Mucosa of descending colon (tissue), 3 donors: ENCODE measurements at places on chromosomes 3 and 15. TPM values are rescaled to one million over a fixed set of nuclear protein-coding genes. Genes with fewer than 3 reads are reported as not detected.
A peak's percentile ranks its signal among the peaks of the same experiment; 100 is the strongest.

The THRB gene
- total RNA-seq = 59.8 TPM

The CCR8 gene
- not detected for total RNA-seq

The CNTN4 gene
- total RNA-seq = 7.8 TPM

The CHAC1 gene
- total RNA-seq = 0.69 TPM

The FBXW12 gene
- total RNA-seq = not detected

The NIPA2 gene
- 77.7 TPM for total RNA-seq

The AADACL2 gene
- not detected for total RNA-seq

The CBLB gene
- total RNA-seq = 51.0 TPM

The ITGB5 gene
- total RNA-seq = 69.6 TPM

The ITIH1 gene
- not detected for total RNA-seq

DNA sequence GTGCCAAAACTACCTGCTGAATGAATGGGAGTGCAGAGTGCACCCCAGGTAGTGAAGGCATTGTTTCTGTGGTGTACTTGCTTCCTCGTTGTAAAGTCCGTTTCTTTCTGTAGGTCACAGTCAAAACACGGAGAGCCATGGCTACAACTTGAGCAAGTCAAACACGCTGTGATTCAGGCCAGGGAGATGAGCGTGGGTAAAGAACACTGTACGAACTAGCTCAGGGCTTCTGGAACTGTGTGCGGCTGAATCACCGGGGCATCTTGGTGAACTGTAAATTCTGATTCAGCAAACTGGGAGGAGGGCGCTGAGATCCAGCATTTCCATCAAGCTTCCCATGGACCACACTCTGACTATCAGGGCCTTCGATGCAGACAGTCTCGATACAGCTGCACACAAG is 5.0 kb upstream of the TNK2 start:
- DNase-seq = no peak

GRCh38 chr3:98770261-98771039 is 7.3 kb downstream of the ST3GAL6 start:
- DNase-seq = peak; percentile 24

- no peak for DNase-seq
These were observed 13.6 kb downstream of the ARL6 start for GRCh38 chr3:97778152-97778551.

- no peak for DNase-seq
These were observed 14.8 kb downstream of the GTPBP8 start for GRCh38 chr3:113005611-113006010.

GRCh38 chr3:52210550-52211046 is 12.6 kb downstream of the ALAS1 start:
- DNase-seq = no peak

GRCh38 chr3:159252772-159253384 is 451.0 kb downstream of the MFSD1 start:
- no peak for DNase-seq

DNA sequence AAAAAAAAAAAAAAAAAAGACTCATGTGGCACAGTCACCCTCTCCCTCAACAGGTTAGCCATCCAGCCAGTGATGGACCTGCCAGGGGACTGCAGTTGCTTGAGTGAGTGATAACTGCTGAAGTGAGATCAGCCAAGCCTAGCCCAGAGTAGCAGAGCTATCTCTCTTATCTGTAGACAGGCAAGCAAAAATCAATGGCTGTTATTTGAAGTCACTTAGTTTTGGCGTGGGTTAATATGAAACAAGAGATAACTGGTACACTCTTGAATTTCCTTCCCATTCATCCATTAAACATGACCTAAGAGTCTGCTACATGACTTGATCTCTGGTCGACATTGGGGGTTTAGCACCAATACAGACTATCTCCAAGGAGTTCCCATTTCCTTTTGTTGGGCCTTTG is 51.2 kb upstream of the TNIK start:
- DNase-seq = no peak

- DNase-seq = no peak
These were observed 946.8 kb downstream of the OTOL1 start for GRCh38 chr3:162443376-162443775.

GRCh38 chr3:46478341-46478740 is 13.6 kb upstream of the LTF start:
- DNase-seq = no peak

GRCh38 chr3:189003410-189003809 is 168.4 kb upstream of the TPRG1 start:
- DNase-seq = no peak

GRCh38 chr3:129617381-129618185 is 11.1 kb upstream of the PLXND1 start:
- peak; percentile 21 for DNase-seq

DNA sequence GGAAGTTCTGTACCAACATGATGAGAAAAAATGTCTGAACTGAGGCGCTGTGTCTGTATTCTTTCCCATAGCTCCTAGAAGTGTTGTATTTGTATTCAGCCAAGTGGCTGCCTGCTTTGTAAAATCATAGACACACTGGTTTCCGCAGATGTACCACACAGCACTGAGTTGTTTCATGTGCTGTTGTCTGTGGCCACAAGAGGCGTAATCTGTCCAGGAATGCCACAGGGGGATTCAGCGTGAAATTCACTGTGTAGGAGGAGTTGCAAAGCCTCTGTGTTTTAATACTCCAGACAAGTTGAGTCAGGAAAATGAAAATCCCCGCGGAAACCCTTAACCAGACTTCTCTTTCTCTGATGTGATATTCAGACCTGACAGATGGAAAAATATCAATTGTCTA is 462.2 kb downstream of the NSUN3 start:
- DNase-seq = no peak

DNA sequence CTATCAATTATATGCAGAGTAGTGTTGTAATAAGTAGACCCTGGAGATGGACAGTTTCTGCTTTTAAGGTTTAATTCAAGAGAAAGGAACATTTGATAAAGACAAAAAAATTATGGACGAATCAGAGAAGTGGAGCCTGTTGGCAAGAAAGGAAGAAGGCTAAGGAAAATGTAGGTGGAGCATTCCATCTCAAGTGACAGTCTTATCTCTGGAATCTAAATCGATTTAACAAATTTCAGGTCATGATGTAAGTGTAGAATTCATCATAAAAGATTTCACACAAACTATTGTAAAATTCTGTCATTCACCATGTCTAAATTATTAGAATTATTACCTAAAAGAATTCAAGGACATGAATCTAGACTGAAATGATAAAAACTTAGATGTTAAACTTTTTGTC is 36.3 kb downstream of the TSC22D2 start:
- no peak for DNase-seq

DNA sequence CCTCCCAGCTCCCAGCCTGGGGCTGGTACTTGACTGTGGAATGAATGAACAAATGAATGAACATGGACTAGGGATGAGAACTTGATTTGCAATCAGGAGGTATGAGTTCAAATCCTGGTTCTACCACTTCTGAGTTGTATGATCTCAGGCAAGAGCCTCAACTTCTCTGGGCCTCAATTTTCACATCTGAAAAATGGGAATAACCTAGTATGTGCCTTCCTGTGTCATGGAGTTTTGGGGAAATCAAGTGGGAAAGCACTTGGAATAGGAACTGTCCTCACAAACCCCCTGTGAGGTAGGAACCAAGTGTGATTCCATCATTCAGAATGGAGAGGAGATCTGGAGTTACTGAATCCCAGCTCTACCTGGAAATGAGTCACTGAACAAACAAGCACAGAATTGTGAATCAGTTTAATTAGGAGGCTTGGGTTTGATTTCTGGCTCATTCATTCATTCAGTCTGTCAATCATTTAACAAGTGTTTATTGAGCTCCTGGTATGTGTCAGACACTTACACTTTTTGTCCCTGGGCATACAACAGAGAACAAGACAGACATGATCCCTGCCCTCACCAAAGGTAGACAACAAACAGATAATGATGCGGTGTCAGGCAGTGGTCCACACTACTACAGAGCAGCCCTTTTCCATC is 29.7 kb downstream of the DNASE1L3 start:
- no peak for DNase-seq

DNA sequence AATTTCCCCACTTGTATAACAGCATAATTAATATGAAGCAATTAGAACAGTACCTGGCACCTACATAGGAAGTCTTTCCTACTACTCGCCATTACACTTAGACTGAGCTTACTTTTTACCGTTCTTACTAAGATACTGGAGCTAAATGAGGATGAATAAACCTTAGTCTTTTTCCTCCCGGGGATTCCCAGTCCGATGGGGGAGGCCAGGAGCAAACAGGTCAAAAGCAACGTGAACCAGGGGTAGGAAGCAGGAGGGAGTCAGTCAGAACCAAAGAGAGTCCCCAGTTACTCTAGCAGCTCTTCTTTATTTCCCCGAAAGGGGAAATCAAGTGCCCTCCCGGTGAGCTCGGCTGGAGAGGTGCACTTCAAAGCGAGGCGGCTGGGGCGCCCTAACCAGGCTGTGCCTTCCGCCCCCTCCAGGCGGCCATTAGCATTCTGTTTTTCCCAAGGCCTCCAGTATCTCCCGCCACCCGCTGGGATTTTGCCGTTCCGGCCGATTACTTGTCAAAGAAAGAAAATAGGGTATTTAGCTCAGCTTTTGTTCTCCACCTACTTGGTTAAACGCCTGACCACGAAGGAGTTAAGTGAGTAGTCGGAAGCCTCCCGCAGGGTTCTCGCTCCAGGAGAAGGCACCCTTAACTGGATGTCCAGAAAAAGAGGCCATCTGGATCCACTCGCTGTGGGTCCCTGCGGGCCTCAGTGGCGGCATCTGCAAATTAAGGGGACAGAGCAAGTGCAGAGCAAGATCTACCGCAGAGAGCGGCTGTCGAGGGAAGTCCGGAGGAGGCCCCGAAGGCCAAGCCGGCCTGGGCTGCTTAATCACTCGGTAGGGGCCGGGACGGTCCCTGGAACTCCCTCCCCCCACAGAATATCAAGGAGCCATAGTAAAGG is 6.3 kb upstream of the EOMES start:
- DNase-seq = no peak

DNA sequence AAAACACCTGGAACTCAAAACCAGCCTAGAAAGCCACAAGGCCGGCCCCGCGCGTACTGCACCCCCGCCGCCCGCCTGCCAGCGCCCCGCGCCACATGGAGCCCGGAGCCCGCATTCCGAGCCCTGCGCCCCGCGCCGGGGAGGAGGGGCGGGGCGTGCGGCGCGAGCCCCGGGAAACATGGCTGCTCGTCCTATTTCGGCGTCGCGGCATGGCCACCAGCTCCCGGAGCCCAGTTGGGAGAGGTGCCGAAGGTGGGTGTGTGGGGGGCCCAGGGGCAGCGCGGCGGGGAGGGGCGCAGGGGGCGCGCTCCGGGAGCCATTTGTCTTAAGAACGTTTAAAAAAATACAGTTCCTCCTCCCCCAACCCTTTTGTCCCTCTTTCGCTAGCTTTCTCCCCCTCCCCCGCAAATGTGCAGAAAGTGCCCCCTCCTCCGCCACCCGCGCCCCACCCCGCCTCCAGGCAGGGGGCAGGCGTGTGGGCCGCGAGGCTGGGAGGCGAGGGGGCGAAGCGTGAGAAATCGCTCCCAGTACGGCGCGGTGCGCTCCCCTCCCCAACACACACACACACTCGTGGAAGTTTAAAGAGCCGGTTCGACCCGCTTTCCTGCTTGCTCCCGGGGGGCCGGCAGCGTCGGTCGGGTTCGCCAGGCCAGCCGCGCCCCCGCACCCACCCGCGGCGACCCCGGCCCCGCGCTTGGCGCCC is 2.5 kb downstream of the ANP32A start:
- peak; percentile 82 for DNase-seq

- DNase-seq = no peak
These were observed 222.8 kb upstream of the ST8SIA2 start for GRCh38 chr15:92170897-92171296.

DNA sequence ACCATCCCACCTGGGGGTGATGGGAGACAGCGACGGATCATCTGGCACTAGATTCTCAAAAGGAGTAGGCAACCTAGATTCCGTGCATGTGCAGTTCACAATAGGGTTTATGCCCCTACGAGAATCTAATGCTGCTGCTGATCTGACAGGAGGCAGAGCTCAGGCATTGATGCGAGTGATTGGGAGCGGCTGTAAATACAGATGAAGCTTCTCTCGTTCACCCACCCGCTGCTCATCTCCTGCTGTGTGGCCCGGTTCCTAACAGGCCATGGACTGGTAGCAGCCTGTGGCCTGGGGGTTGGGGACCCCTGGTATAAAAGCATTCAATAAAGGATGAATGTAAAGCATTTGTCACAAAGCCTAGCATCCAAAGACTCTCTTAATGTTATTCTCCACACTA is 126.8 kb downstream of the FRMD4B start:
- no peak for DNase-seq

DNA sequence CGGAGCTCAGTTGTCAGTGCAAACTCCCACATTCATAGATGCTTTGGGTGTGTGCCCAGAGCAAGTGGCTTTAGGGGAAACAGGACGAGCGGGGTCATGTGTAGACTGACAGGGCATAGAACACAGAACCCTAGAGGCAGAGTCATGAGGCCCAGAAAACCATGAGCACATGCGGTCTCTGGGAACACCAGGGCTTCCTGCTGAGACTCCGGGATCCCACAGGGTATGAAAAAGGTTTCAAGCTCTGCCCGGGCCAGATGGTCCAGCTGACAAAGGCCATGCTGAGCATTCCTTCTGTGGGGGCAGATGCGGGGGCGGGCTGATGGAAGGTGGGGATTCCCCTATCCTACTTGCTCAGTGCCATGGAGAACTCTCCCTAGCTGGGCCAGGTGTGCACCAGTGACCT is 44.8 kb downstream of the ROPN1B start:
- no peak for DNase-seq

DNA sequence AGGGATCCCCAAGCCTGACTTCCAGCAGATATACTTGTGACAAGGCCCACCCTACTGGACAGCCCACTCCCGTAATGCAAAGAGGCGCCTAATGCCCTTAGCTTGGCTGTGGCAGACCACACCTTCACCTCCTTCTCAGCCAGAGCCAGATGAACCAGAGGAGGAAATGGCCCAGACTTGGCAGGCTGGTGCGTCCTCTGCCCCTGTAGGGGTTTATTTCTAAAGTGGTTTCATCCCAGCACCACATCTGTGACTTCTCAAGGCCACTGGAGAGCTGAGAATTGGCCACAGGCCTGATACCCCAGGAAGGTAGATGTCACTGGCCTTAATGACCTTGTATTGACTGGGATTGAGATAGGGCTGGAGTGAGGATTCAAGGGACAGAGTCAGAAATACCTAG is 29.5 kb downstream of the BOC start:
- no peak for DNase-seq
